Right renal cortex interstitium (tissue), 3 donors: ENCODE measurements at places on chromosomes 4 and X. TPM values are rescaled to one million over a fixed set of nuclear protein-coding genes. Genes with fewer than 3 reads are reported as not detected.

CT45A3 gene
- not detected for polyA plus RNA-seq

DNA sequence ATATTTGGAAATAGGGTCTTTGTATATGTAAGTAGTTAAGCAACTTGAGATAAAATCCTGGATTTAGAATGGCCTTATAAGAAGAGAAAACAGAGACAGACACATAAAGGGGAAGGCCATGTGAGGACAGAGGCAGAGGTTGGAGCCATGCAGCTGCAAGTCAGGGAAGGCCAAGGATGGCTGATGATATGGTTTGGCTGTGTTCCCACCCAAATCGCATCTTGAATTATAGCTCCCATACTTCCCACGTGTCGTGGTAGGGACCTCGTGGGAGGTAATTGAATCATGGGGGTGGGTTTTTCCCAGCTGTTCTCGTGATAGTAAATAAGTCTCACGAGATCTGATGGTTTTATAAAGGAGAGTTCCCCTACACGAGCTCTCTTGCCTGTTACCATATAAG lies 76.3 kb downstream of the STK32B start:
- DNase-seq, result no peak

GRCh38 chr4:159155119-159155518 lies 52.2 kb downstream of the RAPGEF2 start:
- no peak for DNase-seq

- no peak for DNase-seq
Observed at GRCh38 chr4:40940317-40940741, 190.6 kb downstream of the NSUN7 start.

DNA sequence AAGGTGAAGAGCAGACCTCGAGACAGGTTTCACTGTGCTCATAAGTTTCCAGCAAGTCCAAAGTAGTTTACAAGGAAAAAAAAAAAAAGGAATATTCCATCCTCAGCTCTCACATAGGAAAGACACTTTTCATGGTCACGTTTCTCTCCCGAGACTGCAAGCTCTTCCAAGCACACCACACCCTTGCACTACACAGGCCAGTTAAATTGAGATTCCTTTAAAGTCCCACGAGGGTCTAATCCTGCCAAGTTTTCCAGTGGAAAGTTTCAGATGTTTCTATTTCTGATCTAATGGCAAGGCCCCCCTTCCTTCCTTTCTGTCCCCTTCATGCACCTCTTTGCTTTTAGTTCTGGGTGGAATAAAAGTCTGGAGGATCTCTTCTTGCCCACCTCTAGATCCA lies 67.9 kb upstream of the PCDH19 start:
- no peak for DNase-seq

AVPR2 gene
- polyA plus RNA-seq, result 2.4 TPM

PABPC5 gene
- polyA plus RNA-seq, result 5.9 TPM

ZAR1 gene
- not detected for polyA plus RNA-seq

GRCh38 chr4:102599455-102599854 lies 98.3 kb downstream of the NFKB1 start:
- no peak for DNase-seq
